ENCODE measurements at places on chromosomes 1 and 21. TPM values are rescaled to one million over a fixed set of nuclear protein-coding genes. Genes with fewer than 3 reads are reported as not detected.

The SDC3 gene
- total RNA-seq: 64.7 TPM

DNA sequence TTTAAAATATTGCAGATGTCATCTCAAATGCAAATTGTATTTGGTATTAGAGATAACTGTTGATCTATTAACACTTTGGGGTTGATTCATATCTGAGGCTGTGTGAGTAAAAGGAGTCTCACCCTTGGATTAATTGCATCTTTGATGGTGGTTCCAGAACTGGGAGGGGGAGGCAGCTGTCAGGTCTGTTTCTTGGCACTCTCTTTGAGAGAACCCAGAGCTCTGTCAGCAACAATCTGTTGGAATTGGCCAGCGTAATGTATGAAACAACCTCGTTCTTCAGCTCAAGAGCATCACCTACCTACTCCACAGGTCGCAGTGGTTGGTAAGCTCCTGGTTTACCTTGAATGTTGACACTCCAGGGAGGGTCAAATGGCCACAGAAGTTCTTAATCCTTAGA lies 424.1 kb downstream of the CAMTA1 start:
- DNase-seq: no peak

The INSRR gene
- total RNA-seq: not detected

DNA sequence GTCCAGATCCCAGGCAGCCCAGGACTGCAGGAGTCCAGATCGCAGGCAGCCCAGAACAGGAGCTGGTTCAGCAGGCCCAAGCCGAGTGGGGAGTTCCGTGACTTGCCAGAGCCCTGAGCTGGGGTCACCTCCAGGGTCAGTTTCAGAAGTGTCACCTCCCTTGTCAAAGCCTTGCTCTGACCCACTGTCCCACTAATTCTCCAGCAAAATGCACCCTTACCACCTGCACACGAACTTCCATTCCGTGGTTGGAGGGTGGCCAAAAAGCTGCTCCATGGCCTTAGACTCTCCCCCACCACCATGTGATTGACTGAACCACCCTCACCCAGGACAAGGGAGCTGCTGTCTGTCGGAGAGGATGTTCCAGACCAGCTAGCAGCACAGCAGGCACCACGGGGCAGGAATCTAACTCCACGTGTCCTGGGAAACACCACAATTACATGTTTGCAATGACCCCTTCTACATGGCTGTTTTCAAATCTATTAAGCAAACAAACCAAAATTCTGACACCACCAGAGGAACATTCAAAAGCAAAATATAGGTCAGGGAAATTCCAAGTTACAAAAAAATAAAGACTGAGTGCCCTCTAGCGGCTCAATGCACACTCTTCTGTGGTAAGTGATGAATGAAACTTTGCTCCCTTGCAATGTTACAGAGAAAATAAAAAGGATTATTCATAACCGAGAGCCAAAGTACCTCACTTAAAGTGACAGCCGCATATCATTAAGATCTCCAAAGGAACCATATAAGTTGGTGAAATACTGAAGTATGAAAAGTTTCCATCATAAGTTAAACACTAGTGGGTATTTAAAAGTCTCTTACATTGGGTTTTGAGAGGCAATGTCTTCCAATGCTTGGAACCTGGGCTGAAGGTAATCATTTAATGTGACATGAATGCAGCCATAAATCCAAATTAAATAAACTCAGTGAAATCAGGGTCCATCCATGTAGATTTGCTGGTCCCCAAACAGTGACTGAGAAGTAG lies 76.3 kb downstream of the NPHP4 start:
- DNase-seq: no peak

The C1orf94 gene
- not detected for total RNA-seq

- DNase-seq: no peak
These were observed 10.7 kb upstream of the MYOCOS start for GRCh38 chr1:171611306-171611705.

GRCh38 chr1:162335126-162335525 lies 41.5 kb downstream of the SPATA46 start:
- DNase-seq: no peak

All from aorta (tissue), 5 donors.